ENCODE measurements at places on chromosomes 6 and 20.

GRCh38 chr6:153131037-153131981, at the start of gene RGS17:
Gene RGS17, minus strand, starts transcription at chr6:153131282. Its CDS starts 87,264 bp downstream, at chr6:153044018.
- DNase-seq = no peak

- no peak for DNase-seq
Measured at GRCh38 chr6:7119272-7119801, 11.6 kb downstream of the RREB1 start.

DNA sequence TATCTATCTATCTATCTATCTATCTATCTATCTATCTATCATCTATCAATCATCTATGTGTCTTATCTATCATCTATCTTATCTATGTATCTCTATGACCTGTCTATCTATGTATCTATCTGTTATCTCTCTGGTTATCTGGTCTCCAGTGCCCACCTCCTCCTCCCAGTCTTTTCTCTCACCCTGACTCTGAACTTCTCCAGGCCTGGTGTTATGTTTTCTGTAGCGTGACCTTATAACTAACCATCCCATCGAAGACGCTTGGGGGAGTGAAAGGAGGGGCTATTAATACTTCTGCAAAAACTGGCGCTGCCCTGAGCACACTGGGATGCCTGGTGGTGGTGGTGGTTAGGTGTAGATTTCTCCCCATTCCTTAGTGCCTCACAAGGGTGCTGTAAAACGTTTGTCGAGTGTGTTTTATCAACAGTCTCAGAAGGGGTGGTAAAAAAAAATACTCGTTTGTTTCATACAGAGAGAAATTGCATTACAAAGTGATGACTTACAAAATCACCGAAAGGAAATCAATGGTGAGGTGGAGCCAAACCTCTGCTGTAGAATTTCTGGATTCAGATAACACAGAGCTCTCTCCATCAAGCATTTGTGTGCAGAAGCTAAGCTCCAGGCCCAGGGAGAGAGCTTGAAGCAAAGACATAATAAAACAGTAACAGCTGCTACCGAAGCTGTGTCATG, 156.2 kb downstream of the BCAS1 start:
- DNase-seq = no peak

- no peak for DNase-seq
Measured at GRCh38 chr6:41191569-41191968, 9.4 kb downstream of the TREML2 start.

GRCh38 chr6:11092668-11093375, 812 bp upstream of the SMIM13 start:
- no peak for DNase-seq

DNA sequence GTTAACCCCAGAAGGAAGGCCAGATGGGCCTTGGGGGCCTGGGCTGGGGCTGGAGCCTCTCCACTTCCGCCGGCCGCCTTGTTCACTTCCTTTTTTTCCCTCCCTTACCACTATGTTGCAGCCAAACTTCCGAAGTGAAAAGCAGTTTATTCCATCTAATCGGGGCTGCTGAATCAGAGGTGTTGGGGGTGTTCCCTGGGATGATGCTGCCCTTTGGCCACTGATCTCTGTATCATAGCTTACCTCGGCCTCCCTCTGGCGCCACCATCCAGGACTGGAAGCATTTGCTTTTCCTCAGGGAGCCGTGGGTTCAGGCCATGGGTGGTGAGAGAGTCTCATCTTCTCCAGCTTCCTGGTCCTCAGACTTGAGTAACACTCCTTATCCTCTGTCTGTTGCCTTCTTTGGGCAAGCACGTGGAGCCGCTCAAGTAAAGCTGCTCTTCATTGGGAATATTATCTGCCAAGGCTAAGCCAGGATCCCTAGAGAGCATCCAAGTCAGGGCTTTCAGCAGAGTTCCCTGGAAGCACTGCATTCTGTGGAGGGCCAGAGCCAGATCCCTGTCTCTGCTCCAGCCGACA, 39.6 kb downstream of the SLX4IP start:
- no peak for DNase-seq

DNA sequence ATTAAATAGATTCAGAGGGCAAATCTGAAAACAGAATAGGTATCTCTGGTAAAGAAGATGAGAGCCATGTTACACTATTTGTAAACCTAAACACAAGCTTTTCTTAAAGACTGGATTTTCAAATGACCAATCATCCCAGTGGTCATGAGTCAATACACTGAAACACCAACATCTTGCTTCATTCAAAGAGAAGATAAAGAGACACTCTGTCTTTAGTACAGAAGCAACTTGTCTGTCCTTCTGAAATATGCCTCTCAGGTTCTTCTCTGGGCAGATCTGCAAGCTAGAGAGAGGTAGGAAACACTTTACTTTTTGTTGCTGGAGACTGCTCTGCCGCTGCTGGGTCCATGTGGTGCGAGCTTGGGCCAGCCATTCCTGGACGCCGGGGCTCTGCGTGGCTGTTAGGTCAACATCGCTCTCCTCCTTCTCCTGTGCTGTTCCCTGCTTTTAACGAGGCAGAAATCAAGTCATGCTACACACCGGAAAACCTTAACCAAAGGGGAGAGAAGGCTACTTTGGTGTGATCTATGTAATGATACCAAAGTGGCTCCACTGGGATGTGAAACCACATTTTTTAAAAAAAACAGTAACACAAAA, 368.2 kb downstream of the SYNE1 start:
- DNase-seq = no peak

DNA sequence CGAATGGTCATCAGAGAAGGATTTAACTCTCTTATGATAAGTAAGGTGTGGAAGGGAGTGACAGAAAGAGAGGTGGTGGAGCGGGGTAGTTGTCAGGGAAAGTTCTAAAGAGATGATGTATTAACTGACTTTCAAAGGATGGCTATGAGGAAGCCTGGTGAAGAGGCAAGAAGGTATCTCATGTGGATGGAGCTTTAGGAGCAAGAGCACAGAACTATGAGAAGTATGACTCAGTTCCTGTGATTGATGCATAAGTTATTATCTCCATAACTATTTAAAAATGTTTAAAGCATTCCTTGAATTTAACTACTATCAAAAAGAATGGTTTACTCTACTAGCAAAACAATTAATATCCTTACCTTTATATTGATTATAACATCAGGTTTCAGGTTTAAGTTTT, 28.8 kb downstream of the AK9 start:
- no peak for DNase-seq

GRCh38 chr20:31355981-31356380, 12.4 kb upstream of the DEFB118 start:
- no peak for DNase-seq

DNA sequence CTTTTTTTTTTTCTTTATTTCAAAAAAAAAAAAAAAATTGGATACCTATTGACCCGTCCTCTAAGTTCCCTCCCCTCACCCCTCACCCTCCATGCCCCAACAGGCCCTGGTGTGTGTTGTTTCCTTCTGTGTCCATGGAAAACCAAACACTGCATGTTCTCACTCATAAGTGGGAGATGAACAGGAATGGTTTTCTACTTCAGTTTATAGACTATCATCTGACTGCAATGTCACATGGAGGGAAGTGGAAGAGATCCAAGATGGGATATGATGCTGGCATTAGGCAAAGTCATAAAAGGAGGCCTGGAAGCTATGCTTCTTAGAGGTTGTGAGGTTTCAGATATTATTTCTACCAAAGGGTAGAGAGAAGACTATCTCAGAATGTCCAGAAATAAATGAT, 237.5 kb downstream of the MAFB start:
- no peak for DNase-seq

DNA sequence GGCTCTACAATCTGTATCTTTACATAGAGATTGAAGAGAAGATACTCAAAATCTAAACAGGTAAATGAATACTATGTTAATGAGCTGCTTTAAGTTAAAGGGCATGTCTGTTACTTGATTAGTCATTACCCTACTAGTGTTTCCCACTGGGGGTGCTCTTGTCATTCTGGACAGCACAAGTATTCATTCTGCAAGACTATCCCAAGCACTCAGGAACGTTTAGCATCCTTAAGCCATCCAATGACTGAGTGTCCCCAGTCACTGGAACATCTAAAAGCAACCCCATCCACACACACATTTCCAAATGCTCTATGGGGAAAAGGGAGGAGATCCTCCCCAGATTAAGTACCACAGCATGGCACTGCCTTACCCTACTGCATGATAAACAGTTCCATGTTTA, 25.7 kb downstream of the EZR start:
- no peak for DNase-seq

- no peak for DNase-seq
Measured at GRCh38 chr6:126040826-126041225, 54.5 kb downstream of the TRMT11 start.

- DNase-seq = no peak
Measured at GRCh38 chr6:127949251-127949650, 48.4 kb upstream of the THEMIS start.

- no peak for DNase-seq
Measured at GRCh38 chr6:134464690-134465411, 146.9 kb upstream of the SGK1 start.

DNA sequence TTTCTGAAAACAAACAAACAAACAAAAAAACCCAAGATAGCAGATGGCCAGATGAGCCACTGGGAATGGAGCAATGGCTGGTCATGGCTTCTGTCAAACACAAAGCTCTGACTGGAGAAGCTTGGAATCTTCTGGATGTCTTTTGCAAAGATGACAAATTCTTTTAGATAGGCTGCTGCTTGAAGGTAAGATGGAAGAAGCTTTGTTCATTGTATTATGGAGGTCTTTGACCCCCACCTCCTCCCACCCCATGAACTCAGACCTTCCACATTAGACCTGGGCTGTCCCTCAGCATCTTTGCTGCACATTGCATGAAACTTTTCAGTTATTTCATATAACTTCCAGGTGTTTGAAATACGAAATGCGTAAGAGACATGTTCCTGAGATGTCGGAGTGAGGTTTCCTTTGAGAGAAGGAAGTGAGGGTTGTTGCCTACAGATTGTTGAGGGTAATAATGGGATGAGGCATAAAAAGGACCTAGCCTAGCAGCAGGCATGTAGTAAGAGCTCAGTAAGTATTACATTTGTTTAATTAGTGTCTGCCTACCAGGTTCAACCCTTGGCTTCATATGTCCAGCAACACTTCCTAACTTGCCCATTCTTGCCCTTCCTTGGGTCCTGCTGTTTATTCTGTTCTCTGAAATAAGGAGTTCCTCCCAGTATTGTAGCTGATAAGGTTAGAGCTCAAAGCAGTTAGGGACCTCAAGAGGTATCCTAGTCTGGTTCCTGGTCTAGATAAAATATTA, 51.4 kb upstream of the IER3 start:
- no peak for DNase-seq

DNA sequence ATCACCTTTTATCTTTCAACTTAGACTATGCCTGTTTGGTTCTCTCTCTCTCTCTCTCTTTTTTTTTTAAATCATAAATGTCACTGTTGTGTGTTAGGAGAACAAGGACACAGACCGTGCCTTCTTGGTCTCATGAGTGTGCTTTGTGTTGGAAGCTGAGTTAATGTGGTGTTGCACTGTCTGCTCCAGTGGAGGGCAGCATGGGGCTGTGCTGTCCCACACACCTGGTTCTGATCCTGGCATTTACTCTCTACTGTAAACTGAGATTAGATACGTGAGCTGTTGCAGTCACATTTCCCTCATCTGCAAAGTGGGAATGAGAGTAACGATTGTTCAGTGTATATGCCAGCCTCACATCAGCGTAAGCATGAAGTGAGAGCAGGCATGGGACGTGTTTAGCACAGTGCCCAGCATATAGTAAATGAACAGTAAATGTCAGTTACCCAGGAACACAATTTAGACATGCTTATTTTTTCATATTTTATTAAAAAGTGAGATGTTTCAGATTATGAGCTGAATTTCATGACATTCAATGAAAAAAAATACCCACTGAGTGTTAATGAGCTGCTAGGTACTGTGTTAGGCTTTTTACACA, 161.1 kb downstream of the FARS2 start:
- DNase-seq = no peak

- DNase-seq = no peak
Measured at GRCh38 chr6:31979238-31979898, 2.5 kb upstream of the C4A start.

GRCh38 chr6:157060440-157060952, 262.8 kb downstream of the TMEM242 start:
- no peak for DNase-seq

- DNase-seq = no peak
Measured at GRCh38 chr6:116229287-116229913, 24.5 kb downstream of the TSPYL4 start.

- DNase-seq = no peak
Measured at GRCh38 chr6:118844915-118845314, 49.0 kb upstream of the ASF1A start.

DNA sequence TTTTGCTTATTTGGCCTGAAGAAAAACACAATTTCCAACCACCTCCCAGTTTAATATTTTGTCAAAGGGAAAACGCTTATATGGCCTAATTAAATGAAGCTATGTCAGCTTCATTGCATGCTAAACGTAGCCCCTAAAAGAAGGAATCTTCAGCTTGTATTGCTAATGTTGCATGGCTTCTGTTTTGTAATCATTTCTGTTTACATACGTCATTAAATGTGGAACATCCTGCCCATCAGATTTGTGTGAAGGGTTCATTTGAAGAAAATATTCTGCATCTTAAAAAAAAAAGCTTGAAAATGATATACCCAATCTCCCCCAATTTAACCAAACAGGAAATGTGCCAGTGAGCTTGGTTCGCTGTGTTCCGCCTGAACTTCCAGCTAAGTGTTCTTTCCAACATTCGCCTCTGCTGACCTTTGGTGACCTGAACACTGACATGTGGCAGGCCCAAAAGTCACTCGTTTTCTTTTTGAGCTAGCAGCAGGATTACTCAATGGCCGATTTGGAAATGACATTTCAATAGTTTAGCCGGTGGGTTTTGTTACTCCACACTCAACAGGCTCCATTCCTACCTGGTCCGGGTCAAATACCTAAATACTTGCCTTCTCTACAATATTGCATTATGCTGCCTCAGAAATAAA, 12.7 kb upstream of the SIRT5 start:
- DNase-seq = no peak

DNA sequence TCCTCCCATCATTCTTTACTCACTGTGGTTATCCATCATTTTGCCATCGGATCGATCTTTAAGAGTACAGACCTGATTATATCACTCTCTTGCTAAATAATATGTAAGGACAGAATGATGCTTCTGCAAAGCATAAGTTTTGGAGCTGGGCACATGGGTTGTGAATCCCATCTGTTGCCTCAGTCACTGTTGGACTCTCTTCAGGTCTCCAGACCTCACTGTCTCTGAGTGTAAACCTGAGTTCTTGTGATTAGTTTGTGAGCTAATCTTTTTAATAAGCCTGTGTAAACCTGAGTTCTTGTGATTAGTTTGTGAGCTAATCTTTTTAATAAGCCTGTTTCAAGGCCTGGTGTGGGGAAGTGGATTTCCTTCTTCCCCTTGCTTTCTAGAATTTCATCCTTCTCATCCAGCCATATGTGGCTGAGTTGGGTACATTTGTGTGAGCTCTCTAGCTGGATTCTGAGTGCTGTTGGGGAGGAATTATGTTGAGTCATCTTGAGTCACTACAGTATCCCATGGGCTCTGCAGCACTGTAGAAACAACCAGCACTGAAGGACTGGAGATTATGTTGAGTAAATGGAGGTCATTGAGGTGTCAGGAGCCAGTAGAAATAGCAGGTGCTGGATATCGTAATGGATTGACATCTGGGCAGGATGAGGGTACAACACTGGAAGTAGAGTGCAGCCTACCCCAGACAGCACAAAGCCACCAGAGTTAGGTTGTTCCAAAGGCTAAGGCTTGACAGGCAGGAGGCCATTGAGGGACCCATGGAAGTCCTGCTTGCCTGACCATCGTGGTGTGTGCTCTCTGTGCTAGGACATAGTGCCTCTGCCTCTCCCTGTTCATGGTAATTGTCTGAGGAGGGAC, 52.4 kb downstream of the SCAND1 start:
- DNase-seq = no peak
